ENCODE measurements at places on chromosomes 2 and 18.

DNA sequence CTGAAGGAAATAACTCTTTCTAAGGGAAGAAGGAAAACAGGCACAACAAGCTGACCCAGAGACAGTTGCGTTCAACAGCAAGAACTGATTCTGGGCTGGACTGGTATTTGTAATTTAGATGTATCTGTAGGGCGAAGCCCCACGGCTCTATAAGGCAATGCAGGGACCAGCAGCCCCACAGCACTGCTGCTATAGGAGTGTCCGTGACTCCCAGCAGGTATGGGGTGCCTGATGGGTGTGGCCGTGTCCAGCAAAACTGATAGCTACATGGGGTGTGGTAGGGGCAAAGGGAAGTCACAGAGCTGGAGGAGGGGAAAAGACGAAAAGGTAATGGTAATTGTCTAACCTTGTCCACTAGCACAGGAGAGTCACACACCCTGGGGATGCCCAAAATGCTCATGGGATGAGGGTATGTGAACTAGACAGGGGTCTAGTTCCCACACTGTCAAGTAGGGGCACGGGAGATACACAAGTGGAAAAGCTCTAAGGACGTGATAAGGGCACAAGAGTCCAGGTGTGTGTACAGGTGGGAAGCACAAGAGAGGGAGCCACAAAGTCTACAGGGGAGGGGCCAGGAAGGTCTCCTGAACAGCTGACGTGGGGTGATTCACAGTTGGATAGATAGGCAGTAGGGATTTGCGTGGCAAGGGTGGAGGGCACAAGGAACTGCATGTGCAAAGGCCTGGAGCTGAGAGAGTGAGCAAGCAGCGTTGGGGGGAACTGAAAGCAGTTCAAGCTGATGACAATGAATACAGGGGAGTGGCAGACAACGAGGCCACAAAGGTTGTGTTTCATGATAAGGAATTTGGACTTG, 48.5 kb upstream of the ASPRV1 start:
- DNase-seq = no peak

DNA sequence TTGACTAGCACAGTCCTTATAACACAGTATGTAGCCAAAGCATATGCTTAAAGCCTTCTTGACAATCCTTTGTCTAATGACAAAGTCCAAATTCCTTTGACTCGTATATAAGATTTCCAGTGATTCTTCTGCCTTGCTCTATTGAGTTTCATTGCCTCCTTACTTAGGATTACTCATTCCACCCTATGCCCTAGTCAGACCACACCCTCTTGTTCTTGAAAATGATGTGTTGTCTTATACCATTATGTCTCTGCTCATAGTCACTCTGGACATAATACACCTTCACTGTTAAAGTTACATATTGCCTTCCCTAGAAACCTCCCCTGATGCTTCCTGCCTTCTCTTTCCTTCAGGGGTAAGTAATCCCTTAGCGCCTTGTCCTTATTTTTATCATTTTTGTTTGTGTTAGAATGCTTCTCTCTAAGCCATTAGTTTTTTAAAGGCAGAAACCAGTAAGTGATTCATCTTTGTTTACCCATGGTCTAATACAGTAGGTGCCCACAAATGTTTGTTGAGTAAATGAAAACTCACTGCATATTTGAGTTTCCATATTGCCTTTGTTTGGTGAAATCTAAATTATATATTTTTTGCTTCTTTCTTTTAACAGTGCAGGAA, 19.3 kb downstream of the GPD2 start:
- no peak for DNase-seq

DNA sequence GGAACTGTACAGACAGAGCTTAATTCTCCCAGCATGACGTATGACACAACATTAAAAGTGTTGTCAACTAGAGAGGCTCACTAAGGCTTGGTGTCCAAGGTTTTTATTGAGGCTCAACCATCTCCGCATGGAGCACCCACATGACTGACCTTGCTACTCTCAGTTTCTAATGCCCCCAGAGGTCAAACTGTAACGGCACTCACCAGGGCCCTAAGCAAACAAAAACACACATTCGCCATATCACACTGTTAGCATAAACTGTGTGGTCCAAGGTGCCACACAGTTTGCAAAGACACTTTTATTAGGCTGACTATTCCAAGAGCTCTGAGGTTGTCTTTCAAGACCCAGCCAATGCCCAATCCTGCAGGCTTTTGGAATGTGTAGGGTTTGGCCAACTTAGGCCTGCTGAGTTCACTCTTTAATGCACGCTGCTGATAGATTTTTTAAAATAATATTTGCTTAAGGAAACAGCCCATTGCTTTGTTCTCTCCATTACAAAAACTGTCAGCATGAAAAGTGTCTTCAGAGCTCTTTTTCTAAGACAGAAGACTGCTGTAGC, 114.9 kb downstream of the DSC3 start:
- DNase-seq = no peak

- no peak for DNase-seq
Measured at GRCh38 chr2:237051861-237052260, 33.8 kb upstream of the COPS8 start.

DNA sequence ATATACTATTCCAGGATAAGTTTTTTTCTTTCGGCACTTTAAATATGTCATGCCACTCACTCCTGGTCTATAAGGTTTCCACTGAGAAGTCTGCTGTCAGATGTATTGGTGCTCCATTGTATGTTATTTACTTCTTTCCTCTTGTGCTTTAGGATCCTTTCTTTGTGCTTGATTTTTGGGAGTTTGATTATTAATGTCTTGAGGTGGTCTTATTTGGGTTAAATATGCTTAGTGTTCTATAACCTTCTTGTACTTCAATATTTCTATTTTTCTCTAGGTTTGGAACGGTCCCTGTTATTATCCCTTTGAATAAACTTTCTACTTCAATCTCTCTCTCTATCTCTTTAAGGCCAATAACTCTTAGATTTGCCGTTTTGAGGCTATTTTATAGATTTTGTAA, 28.3 kb downstream of the STPG4 start:
- DNase-seq = no peak

DNA sequence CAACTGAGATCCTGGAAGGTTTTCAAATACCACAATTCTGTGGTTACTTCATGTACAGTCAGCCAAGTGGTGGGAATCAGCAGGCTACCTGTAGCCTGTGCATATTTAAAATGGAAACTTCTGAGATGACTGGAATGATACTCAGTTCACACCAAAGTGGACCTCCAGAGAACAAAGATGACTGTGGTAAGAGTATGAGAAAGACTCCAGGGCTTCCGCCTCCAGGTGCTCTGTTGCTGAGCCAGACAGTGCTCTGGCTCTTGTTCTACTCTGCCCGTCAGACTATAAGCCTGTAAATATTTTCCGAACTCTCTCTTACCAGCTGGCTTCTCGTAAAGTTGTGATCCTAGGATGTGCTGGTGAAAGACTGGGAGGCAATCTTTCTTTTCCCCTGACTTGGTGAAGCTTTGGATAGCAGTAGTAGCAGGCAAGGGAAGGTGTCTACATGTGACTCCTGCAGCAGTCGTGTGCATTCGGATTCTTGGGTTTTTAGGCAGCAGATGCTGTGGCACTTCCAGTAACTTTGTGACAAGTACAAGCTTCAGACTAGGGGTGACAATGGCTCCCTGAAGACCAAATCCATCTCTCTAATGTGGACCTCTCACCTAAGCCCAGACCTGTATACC, 23.1 kb downstream of the ST3GAL5 start:
- DNase-seq = no peak
